Activated T-helper 9 cell treated with anti-CD3 and anti-CD28 coated beads, Interleukin-2, amount 50 U/mL, for 16 hours (primary cell): ENCODE measurements at places on chromosomes 7 and 10.

DNA sequence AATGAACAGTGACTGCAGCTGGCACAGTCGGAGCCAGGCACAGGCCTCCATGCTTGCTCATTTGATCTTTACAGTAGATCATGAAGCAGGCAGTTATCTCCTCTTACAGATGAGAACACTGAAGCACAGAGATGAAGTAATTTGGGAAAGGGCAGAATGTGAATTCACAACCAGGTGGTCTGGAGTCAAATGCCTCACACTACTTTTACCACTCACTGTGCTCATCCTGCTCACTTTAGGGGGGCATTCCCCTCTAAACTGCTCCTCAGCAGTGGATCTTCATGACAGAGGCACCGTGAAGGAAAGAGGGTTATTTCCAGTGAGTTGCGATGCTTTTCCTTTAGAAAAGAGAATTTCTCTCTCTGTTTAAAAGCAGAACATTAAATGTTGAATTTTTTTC, 15.1 kb downstream of the SNX10 start:
- DNase-seq = no peak

GRCh38 chr10:129464251-129464650, 2.8 kb upstream of the MGMT start:
- no peak for DNase-seq

- DNase-seq = no peak
These were observed 228.2 kb downstream of the NSUN6 start for GRCh38 chr10:18423058-18423637.

- DNase-seq = no peak
These were observed 342.6 kb upstream of the ZMIZ1 start for GRCh38 chr10:78726171-78726570.

DNA sequence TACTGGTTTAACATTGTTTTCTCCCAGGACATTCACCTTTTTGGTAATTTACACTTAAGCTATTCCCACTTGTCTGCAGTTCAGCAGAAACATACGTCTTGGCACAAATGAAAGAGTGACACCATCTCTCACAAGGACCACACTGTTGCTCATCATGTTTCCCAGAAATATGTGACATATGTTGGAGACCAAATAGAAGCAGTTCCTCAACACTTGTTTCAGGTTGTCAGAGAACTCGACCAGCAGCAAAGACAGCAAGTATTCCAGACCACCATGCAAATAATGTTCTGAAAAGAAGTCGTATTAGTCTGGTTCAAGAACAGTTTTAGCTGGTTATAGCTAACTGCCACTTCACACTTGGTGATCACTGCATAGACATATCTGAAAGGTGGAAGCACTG, 81.3 kb upstream of the KLF6 start:
- DNase-seq = no peak

- DNase-seq = no peak
These were observed 57.7 kb downstream of the NXPH1 start for GRCh38 chr7:8491106-8491505.

DNA sequence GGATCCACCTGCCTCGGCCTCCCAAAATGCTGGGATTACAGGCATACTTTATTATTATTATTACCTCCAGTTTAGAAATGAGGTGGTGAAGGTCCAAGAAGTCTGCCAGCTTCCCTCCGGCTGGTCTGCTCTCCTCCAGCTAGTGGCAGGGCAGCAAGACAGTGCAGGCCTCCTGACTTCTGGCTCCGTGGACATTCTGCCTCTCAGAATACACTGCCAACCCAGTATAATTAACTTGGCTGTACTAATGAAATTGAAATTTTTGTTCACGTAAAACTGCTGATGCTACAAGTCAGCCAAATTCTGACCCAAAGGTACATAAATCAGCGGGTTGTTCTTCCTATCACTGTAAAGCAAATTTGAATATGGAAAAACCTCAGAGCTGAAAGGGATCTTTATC, 7.6 kb upstream of the PDE1C start:
- no peak for DNase-seq

GRCh38 chr10:84683550-84683949, 355.2 kb downstream of the CCSER2 start:
- DNase-seq = no peak

DNA sequence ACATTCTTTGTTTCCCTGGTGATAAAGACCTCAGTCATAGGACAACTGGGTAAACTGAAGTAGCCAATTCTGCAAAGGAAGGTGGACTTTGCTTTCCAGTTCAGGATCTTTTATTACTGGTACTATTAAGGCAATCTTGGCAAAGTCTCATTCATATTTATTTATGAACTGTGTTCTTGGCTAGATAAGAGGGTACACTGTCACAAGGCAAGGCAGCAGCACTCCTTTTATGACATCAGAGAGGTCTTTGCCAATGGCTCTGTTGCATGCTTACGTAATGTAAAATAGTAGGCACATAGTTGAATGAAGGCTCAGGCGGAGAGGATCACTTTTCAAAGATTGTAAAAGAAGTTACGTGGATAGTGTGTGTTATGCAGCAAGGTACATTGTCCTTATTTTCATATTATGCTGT, 63.7 kb upstream of the PDK4 start:
- DNase-seq = no peak

DNA sequence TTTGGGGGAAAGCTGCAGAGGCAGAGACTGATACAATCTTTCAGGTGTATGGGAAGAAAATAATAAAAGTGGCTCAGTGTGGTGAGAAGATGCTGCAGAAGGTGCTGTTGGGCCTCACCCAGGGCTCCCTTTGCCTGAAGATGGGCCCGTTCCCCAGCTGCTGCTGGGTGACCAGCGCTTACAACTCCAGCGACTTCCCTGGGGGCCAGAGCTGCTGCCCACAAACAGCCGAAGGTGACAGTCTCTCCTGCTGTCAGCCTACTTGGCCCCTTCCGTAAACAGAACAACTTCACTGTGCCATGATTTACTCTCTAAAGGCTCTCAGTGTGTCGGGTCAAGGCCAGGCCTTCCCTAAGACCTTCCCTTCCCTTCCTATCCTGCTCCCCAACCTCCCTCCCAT, 93.6 kb upstream of the PCBD1 start:
- no peak for DNase-seq

GRCh38 chr7:17640730-17641377, 299.4 kb downstream of the SNX13 start:
- DNase-seq = no peak

GRCh38 chr7:122070062-122070461, 74.0 kb downstream of the AASS start:
- no peak for DNase-seq

DNA sequence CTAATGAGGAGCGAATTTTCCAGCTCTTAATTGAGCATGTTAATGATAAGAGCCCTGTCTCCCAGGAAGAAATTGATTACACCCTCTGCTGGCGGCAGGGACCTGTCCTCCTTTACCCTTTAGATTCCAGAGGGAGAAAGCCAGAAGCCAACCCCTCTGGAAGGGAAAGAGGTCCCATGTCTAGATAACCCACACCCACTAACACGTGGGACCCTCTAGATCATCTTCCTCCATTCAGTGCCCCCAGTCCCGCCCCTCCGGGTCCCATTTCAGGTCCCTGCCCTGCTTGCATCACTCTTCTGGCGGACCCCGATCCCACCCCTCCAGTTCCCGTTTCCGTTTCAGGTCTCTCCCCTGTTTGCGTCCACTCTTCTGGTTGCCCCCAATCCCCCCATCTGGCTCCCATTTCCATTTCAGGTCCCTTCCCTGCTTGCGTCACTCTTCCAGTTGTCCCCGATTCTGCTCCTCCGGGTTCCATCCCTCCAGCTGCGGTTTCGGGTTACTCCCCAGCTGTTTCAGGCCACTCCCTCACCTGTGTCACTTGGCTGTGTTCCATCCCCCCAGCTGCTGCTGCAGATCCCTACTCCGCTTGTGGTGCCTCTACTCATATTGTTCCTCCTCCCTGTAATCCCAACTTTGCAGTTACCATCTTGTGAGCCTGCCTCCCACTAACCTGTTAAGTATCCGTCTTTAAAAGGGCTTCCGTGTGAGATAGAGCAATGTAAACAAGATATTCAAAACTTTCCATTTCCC, 202.4 kb downstream of the SH2D4B start:
- DNase-seq = no peak

- no peak for DNase-seq
These were observed 133.4 kb upstream of the PFKP start for GRCh38 chr10:2933924-2934323.

DNA sequence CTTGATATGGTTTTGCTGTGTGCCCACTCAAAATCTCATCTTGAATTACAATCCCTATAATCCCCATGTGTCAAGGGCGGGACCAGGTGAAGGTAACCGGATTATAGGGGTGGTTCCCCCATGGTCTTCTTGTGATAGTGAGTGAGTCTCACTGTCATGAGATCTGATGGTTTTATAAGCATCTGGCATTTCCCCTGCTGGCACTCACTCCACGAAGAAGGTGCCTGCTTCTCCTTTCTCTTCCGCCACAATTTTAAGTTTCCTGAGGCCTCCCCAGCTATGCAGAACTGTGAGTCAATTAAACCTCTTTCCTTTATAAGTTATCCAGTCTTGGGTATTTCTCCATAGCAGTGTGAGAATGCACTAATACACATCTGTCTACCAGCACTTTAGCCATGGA, 109.5 kb upstream of the SDK1 start:
- DNase-seq = no peak

GRCh38 chr7:158374586-158374985, 213.0 kb downstream of the PTPRN2 start:
- DNase-seq = no peak

GRCh38 chr10:112250555-112250954, 32.6 kb upstream of the TECTB start:
- DNase-seq = no peak

- no peak for DNase-seq
These were observed 107.4 kb downstream of the ARID5B start for GRCh38 chr10:62008946-62009345.

GRCh38 chr7:40638545-40639320, 503.9 kb downstream of the SUGCT start:
- no peak for DNase-seq

GRCh38 chr10:27699776-27700175, 45.8 kb downstream of the MKX start:
- no peak for DNase-seq

GRCh38 chr10:71549766-71550533, 153.2 kb downstream of the CDH23 start:
- no peak for DNase-seq

- DNase-seq = no peak
These were observed 336.2 kb downstream of the PHTF2 start for GRCh38 chr7:78134774-78135173.

- DNase-seq = no peak
These were observed 15.9 kb upstream of the SLC25A16 start for GRCh38 chr10:68543004-68543918.

- DNase-seq = peak; percentile 21
These were observed 60.8 kb downstream of the CARD11 start for GRCh38 chr7:2982831-2983230.

DNA sequence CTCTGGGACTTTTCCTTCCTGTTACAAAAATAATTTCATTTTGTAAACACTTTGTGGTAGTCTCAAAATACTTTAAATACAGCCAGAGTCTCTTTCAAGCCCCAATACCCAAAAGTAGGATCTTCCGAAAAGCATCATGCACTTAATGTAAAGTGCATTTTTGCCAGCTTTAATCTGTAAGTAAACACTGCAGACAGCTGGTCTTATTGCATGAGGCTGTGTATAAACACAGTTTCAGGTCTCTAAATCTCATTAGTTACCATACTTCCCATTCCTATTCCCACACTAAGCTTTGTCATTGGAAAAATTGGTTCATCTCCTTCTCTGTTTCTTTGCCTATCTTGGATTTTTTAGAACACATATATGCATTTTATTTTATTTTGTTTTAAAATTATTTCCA, 87.6 kb upstream of the GNAI1 start:
- DNase-seq = no peak

DNA sequence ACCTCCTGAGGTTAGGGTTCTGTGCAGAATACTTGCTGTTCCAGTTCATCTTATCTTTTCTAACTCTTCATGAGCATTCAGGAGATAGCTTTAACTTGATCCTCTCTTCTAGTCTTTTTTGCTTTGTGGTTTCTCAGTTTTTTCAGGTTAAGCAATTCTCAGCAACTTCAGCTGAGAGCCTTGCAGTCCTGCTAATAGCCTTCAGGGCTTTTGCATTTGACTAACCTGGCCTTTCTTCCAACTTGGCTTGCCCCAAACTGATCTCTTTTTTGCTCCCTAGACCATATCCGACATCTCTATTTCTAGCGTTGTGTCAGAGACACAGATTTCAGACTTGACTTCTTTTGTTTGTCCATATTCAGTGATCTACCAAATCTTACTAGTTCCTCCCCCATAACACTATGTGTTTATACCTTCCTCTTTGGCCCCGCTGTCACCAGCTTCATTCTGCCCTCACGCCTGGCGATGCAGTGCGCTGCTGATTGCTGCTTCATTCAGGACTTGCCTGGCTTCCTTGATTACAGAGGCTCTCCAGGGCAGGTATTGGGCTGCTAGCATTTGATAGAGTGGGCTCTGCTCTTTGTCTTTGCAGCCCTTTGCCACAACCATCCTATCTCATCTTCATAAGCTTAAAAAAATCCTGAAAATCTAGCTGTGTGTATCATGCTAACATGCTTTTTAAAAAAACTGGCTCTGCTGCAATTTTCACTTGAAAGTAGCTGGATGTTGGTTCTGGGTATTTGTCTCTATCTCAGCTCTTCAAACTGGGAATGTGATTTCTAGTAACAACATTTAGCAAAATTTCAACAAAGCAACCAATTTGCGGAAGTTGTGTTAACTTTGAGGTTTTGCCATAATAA, 9.6 kb downstream of the CUL1 start:
- no peak for DNase-seq

GRCh38 chr10:109838592-109839244, 84.6 kb downstream of the XPNPEP1 start:
- DNase-seq = no peak

GRCh38 chr7:95758187-95758586, 14.2 kb upstream of the DYNC1I1 start:
- DNase-seq = no peak

DNA sequence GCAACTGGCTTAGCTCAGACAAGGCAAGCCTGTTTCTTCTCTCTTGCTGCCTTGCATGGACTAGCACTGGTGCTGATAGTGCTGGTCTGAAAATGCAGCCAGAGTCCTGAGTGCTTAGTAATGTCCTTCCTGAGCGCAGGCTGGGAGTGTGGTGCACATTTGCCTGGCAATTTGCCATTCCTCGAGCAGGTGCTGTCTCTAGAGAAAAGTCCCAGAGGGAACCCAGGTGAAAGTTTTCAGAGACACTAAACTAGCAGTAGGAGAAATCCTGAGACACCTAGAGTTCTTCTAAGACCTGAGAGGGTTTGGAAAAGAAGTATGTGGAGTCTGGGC, 1.9 kb downstream of the SFTPD start:
- no peak for DNase-seq

- DNase-seq = no peak
These were observed 4.9 kb upstream of the FOXP2 start for GRCh38 chr7:114409750-114410149.

GRCh38 chr7:21763818-21764217, 181.9 kb downstream of the CDCA7L start:
- DNase-seq = no peak

- no peak for DNase-seq
These were observed 228.2 kb downstream of the CHRM2 start for GRCh38 chr7:137096607-137097006.
